ENCODE measurements at places on chromosomes 6 and 20.

DNA sequence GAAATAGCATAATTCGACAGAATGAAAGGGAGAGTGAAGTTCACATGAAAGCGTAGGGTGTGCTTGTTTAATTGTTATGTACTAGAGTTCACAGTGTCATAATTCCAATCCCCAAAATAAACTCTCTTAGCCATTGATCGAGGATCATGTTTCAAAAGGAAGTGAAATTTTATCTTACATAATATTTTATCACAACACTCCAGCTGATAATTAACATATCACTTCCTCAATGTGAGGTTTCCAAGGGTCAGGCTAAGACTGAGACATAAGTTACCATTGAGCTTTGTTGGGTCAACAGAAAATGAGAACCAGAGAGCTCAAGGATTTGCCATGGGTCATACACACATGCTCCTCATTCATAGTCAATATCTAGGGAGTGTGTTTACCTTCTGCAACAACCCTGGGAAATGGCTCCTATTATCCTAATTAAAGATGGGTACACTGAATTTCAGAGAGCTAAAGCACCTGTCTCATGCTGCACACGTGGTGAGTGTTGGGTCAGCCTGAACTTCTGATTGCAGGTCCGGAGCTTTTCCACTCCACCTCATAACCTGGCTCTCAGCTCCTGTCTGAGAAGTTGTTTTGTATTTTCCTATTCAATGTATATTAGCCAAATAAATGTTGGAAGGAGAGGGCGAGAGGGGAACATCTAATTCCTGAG is 3.0 kb downstream of the GSTA2 start:
- no peak for DNase-seq

DNA sequence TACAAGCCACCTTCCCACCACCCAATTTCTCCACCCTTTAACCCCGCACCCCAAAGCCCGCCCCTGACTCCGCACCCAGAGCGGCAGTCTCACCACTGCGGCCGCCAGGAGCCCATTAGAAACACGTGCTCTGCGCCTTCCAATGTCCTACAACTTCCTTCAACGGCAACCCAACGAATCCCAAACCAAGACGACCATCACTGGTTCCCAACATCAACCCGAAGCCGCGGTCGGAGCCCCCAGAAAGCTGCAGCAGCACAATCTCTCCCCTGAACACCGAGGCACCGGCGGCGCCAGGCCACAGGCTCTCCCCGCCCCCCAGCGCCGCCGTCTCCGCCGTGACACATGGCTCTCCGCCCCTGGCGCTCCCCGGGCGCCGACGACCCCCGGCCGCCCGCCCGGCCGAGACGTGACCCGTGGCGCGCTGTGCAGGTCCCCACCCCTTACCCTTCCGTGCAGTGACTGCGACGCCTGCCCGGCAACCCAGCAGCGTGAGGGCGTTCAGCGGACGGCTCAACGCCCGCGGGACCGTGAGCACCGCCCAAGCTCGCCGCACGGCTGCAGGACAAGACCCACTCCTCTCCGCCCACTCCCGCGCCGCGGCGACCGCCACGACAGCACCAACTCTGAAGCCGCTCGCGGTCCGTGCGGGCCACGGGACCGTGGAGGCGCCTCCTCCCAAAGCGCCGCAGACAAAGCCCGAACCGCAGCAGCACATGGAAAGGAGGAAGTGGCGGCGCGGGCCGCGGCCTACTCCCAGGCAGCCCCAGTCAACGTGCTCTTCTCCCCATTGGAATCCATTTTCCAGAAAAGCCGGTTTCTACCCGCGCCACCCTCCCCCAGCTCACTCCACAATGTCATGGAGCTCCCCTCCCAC is 551 bp downstream of the SYNCRIP start:
- peak; percentile 80 for DNase-seq

GRCh38 chr6:15369838-15370237 is 124.0 kb downstream of the JARID2 start:
- no peak for DNase-seq

DNA sequence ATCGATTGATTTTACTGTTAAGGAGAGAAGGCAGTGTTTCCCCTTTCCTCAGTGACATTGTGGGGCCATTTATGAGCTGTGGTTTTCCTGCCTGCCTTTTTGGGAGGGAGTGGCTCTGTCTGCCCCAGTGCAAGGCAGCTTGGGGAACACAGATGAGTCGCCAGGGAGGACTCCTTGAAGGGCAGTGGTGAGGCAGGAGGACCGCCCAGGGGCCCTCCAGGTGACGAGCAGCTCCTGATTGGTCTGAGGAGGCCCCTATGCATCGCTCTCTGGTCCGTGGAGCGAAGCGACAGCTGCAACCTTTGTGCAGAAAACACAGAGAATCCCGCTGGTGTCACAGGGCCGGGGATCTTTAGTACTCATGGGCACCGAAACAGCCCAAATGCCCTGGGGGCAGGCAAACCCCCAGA is 100.3 kb downstream of the TMEM242 start:
- DNase-seq: peak; percentile 74

DNA sequence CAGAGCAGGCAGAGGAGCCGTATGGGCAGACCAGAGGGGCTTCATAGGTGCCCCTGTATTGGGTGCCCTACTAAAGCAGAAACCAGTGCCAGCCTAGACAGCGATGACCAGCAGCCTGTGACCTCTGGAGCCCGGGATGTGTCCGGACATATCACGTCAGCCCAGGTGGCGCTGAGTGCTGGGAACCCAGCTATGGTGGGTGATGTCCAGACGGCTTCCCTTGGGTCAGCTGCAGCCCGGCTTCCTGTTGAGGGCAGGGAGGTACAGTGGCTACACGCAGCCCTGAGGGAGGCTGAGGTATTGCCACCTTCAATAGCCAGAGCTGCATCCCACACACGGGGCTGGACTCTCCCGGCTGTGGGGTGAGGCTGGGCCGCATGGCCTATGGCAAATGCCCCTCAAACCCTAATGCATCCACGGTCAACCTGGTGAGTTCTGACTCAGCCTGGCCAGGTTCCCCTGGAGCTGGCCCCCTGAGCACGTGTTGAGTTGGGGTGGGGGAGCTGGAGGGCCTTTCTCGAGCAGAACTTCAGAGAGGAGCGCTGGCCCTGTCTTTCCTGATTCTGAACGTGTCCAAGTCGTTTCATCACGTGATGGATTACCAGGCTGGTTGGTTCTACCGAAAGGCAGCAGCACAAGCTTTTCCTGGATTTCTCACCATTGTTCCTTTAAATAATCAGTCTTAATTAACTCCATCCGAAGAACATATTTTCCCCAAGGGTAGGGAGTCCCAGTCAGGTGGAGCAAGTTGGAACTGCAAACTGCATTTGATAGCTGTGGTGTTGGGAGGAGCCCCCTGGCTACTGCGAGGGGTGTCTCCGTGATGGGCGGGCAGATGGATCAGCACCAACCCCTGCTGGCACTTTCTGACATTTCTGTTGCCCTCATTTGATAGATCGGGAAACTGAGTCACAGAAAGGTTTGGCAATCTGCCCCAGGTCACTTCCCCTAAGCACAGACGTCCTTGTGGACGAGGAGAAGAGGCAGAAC is 7.1 kb upstream of the MYT1 start:
- no peak for DNase-seq

- DNase-seq: no peak
These were observed 9.9 kb downstream of the VSTM2L start for GRCh38 chr20:37912874-37913273.

GRCh38 chr20:23152308-23152892 is 66.3 kb upstream of the CD93 start:
- no peak for DNase-seq

- no peak for DNase-seq
These were observed 31.8 kb upstream of the PLEKHG1 start for GRCh38 chr6:150567823-150568383.

GRCh38 chr6:63802606-63803206 is 167.1 kb downstream of the PHF3 start:
- peak; percentile 51 for DNase-seq

GRCh38 chr20:17138237-17138636 is 88.6 kb upstream of the PCSK2 start:
- DNase-seq: no peak

- DNase-seq: no peak
These were observed 166.3 kb upstream of the AFDN start for GRCh38 chr6:167660424-167660823.

DNA sequence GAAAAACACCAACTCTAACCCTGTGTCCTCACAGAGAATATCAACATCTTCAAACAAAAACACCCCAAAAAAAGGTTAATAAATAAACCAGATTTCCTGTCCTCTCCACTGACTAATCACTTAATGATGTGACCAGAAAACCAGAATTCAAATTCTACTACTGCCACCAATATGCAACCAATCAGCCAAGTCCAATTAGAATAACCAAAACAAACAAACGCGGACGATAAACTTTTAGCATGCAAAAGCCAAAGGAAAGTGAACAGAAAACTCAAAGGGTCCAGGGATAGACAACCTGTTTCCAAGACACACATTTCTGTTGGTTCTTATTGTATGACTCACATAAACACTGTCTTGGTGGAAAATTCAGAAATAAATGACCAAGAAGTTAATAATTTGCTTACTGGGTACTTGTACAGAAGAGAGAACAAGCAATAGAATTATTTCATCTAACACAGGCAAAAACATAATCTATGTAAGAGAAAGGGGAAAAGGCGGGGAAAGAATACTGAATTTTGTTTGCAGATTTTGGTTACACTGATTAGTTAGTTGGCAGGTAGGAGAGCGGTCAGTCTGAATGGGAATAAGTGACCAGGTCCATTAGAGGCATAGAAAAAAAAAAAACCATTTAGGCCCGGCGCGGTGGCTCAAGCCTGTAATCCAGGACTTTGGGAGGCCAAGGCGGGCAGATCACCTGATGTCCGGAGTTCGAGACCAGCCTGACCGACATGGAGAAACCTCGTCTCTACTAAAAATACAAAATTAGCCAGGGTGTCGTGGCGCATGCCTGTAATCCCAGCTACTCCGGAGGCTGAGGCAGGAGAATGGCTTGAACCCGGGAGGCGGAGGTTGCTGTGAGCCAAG is 34.1 kb downstream of the HFE start:
- peak; percentile 55 for DNase-seq

GRCh38 chr6:3798055-3798919 is 46.8 kb upstream of the PXDC1 start:
- DNase-seq: no peak

DNA sequence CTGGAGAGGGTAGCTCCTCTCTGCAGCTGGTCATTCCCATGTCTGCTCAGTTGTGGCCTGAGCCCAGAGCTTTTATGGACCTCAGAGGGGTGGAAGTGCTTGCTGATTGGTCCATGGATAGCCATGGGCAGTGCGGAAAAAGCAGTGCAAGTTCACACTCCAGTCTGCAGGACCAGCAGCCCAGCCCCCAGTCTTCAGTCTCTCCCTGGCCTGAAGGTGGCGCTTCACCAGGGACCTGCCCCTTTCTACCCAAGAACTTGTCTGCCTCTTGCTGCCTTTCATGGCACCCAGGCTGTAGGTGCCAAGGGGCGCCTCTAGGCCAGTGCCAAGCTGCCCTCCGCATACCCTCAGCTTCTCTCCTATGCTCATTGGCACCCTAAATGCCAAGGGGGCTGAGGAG is 91.0 kb downstream of the TBXT start:
- peak; percentile 22 for DNase-seq

DNA sequence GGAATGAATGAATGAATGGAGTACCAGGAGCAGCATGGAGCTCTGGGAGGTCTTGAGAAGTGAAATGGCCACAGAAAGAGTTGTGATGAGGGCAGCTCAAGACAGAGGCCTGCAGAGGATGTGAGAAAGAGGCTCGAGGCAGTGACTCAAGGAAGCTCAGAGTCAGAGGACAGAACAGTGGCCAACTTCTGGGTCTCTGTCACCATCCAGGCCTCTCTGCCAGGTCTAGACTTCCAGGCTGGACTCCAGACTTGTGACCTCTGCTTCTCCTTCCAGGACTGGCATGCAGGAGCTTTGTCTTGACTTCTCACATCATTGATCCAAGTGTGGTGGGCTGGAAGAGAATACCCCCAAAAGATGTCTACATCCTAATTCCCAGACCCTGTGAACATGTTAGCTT is 119.8 kb downstream of the TOX2 start:
- no peak for DNase-seq

DNA sequence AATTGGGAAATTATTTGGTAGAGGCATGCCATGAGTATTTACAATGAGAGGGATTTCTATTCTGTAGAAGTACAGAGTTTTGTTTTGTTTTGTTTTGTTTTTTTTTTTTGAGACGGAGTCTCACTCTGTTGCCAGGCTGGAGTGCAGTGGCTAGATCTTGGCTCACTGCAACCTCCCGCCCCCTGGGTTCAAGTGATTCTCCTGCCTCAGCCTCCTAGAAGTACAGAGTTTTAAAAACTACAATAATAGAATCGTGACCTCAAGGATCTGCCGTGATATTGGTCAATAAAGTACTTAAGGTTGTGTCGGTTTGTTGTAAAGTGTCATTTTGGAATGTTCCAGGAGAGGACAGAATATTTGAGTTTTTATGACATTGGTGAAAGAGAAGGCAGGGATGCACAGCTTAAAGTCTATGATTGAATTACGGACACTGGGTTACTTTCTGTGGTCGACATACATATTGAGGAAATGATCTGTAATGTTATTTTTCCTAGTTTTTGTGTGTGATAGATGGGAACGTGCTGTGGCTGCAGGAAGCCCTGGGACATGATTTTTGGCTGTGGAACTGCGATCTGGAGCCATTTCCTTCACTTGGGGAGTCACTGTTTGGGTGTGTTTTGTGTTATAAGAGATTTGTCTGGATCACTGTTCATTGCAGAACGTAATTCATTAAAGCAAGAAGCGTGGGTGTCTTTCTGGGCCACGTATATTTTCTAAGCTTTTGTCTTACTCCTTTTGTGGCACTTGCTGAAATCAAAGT is 59.6 kb downstream of the TIAM2 start:
- no peak for DNase-seq

GRCh38 chr6:73652637-73653570 is 888 bp downstream of the SLC17A5 start:
- peak; percentile 94 for DNase-seq

DNA sequence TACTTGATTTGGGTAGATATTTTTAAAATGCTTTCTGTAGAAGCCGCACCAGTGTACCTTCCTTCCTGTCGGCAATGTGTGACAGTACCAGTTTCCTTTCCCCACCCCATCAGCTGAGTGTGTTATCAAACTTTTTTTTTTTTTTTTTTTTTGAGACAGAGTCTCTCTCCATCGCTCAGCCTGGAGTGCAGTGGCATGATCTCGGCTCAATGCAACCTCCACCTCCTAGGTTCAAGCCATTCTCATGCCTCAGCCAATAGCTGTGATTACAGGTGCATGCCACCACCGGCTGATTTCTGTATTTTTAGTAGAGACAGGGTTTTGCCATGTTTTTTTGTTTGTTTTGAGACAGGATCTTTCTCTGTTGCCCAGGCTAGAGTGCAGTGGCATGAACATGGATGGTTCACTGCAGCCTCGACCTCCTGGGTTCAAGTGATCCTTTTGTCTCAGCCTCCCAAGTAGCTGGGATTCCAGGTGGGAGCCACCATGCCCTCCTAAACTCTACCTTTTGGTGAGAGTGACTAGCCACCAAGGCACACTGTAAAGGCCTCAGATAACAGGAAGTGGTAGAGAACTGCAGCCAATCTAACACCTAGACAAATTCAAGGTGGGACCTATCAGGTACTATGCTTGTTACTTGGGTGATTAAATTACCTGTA is 26.5 kb upstream of the ZBTB22 start:
- peak; percentile 47 for DNase-seq

GRCh38 chr6:49205526-49205925 is 257.5 kb downstream of the MMUT start:
- no peak for DNase-seq
